ENCODE measurements at places on chromosomes 12 and 14.

GRCh38 chr14:98182393-98183055 is 1089.5 kb downstream of the BCL11B start:
- DNase-seq = no peak

- DNase-seq = no peak
Observed at GRCh38 chr12:104852102-104852501, 106.0 kb downstream of the SLC41A2 start.

DNA sequence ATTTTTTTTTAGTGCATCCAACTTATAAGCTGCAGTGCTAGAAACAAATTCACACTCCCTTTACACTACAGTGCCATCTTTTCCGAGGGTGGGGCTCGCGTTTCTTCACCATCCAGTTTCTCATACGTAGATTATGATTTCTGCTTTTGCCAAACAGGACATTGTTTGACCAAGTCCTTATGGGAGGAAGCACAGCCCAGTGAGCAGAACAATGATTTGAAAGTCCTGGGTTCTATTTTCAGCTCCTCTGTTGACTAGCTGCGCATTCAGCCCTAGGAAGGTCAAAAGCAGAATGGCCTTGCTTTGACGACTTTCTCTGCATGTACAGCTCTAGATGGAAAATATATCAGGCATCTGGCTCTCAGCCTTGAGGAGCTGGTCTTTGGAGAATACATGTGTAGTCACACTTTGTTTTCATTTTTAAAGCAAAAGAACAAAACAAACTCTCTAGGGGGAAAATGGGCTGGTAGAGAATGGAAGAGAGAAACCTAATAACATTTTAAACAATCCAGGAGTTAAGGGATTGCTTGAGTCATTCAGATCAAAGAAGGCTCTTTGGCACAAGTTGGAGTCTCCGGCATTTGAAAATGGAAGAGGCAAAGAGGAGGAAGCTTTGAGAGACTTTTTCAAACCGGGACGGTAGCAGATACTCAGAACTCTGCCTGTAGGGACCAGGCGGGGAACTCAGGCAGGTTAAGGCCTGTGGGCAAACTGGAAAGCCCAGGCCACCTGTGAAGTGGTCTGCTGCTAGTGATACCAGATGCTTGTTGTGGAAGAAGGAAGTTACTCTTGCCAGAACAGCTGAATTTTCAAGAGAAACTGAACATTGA is 257.3 kb upstream of the PLEKHG7 start:
- DNase-seq = no peak

DNA sequence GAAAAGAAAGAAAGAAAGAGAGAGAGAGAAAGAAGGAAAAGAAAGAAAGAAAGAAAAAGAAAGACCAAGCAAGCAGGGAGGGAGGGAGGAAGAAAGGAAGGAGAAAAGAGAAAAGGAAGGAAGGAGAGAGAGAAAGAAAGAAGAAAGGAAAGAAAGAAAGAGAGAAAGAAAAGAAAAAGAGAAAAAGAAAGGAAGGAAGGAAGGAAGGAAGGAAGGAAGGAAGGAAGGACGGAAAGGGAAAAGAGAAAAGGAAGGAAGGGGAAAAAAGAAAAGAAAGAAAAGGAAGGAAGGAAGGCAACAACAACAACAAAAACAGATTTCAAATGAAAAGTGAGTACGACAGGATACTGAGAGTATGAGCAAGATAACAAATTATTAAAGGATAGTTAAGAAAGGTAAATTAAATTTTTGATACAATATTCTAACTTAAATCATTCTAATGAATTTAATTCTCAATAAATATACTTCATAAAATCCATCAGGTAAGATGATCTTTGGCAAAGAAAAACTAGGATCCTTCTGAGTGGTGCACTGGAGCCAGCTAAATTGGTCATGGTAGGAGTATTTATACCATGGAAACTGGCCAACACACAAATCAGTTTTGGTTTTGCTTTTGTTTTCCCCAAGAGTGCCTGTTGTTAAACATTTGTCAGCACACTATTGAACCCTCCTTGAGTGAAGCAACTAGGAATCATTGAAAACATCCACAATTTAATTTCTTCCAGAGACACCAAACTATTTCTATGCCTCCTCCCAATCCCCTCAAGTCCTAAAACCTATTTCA is 56.1 kb upstream of the DYRK2 start:
- DNase-seq = no peak

- no peak for DNase-seq
Observed at GRCh38 chr12:116259800-116260577, 17.5 kb downstream of the MED13L start.

- no peak for DNase-seq
Observed at GRCh38 chr12:95949477-95950206, 6.5 kb downstream of the AMDHD1 start.

DNA sequence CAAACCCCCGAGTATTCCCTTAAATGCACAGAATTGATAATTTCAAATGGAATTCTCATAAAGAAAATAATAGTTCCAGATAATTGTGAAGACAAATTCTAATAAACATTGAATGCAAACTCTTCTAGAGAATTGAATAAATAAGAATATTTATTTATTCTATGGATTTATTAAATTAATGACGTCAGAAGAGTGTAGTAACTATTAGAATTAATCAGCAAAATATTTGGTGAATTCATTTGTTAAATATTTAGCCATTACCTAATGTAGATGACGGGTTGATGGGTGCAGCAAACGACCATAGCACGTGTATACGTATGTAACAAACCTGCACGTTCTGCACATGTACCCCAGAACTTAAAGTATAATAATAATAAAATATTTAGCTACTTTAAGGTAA is 33.4 kb upstream of the TBPL2 start:
- no peak for DNase-seq

- DNase-seq = no peak
Observed at GRCh38 chr14:49970474-49971147, 77.7 kb downstream of the ARF6 start.

All from activated CD4-positive, alpha-beta T cell treated with anti-CD3 and anti-CD28 coated beads for 1 hour (primary cell).